A549 treated with DMSO at 1 μM for 4 hours (cell line): ENCODE measurements at places on chromosomes 5 and 9. TPM values are rescaled to one million over a fixed set of nuclear protein-coding genes. Genes with fewer than 3 reads are reported as not detected.

Gene RAB14
- total RNA-seq = 39.0 to 54.5 TPM (median 49.1 TPM) in 5 replicates

Gene PCDHGA6
- 0.19 to 0.39 TPM (median 0.26 TPM) in 5 replicates for total RNA-seq

Gene TLX3
- total RNA-seq = not detected in 5 replicates

Gene BAAT
- 0.40 to 0.67 TPM (median 0.57 TPM) in 5 replicates for total RNA-seq

Gene SLC22A4
- total RNA-seq = 3.6 to 5.5 TPM (median 4.1 TPM) in 5 replicates

Gene FBP2
- total RNA-seq = not detected in 5 replicates

Gene NDST1
- total RNA-seq = 57.1 to 74.3 TPM (median 66.3 TPM) in 5 replicates

Gene SURF4
- 190 to 220 TPM (median 208 TPM) in 5 replicates for total RNA-seq

Gene IFNA13
- total RNA-seq = not detected in 5 replicates

Gene FYB1
- total RNA-seq = 12.9 to 18.3 TPM (median 17.1 TPM) in 5 replicates

Gene GPR150
- 0.08 to 0.14 TPM (median 0.14 TPM) in 4 of 5 replicates, not detected in the other for total RNA-seq

Gene RGS7BP
- total RNA-seq = not detected in 5 replicates

Gene CTXN3
- not detected in 5 replicates for total RNA-seq

Gene RUFY1
- 23.5 to 31.2 TPM (median 29.9 TPM) in 5 replicates for total RNA-seq

Gene LIFR
- 5.2 to 8.2 TPM (median 7.5 TPM) in 5 replicates for total RNA-seq

Gene KIAA0825
- 0.30 to 0.44 TPM (median 0.39 TPM) in 5 replicates for total RNA-seq

Gene CYLC2
- total RNA-seq = not detected in 5 replicates

Gene SV2C
- not detected in 5 replicates for total RNA-seq

Gene CCDC152
- not detected in 5 replicates for total RNA-seq

Gene S1PR3
- 27.0 to 36.6 TPM (median 33.5 TPM) in 5 replicates for total RNA-seq

Gene RFK
- total RNA-seq = 35.0 to 57.9 TPM (median 48.5 TPM) in 5 replicates

Gene STC2
- total RNA-seq = 55.5 to 104 TPM (median 60.0 TPM) in 5 replicates

Gene ENHO
- total RNA-seq = 1.2 to 2.7 TPM (median 1.9 TPM) in 5 replicates
